ENCODE measurements at places on chromosomes 1 and 21.

GRCh38 chr1:202586871-202587270 is 123.4 kb downstream of the SYT2 start:
- DNase-seq, result no peak

GRCh38 chr1:200732438-200732837 is 6.3 kb upstream of the CAMSAP2 start:
- DNase-seq, result no peak

DNA sequence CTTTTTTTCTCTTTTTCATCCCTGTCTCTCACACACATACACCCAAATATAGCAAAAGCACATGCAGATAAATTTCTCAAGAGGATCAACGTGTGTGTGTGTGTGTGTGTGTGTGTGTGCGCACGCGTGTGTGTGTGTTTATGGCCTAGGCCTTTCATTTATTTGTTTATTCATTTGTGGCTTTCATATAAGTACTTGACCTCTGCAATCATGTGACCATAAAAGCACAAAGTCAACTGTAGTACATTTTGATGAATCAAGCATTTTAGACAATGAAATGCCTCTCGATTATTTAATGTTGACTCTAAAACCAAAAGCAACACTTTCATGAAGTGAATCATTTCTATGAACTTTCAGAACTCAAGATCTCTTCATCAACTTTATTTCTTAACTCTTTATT is 194.1 kb upstream of the ADGRL2 start:
- no peak for DNase-seq

DNA sequence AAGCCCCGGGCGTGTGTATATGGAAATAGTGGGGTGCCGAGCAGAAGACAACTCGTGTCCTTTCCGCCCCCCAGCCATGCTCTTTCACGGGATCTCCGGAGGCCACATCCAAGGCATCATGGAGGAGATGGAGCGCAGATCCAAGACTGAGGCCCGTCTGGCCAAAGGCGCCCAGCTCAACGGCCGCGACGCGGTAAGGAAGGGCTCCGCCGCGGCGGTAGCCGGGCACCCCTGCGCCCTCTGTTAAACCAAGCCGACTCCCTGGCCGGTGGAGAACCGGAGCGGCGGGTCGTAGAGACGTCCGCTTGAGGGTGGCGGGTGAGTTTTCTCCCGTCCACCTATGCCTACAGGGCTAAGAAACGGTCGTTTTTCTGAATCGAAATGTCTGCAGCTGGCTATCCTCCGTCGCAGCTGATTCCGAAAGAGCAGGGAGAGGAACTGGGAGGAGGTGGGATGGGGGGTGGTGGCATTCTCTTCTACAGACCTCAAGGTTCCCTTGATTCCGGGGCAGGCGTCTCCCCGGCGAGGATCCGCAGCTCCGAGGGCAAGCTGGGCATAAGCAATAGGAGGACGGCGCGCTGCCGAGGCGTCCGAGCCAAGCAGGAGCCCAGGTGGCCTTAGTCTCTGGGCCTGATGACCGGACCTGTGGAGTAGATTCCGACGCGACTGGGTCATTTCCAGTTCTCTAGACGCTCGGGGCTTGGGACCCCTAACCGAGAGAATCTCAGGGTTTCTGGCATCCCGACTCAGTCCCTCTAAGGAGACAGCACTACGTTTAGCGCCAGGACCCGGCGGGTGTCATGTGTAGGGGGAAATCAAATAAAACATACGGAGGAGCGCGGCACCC is 856 bp downstream of the LHX9 start:
- no peak for DNase-seq

- no peak for DNase-seq
These were observed 492.0 kb upstream of the RUNX1 start for GRCh38 chr21:35540950-35541638.

DNA sequence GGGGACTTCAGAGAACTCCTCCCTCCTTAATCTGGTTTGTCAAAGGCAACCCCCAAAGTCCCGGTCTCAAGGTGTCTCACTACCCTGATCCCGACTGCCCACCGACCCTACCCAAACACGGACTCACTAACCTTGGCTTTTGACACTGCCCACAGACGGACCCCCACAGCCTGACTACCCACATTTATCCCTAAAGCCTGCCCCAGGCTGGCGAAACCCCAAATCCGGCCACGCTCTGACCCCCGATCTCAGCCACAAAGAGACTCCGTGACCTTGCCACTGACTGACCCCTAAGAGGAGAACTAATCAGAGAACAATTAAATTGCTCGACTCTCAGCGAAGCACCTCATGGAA is 5.2 kb downstream of the ID3 start:
- no peak for DNase-seq

GRCh38 chr1:56836359-56836758 is 17.2 kb upstream of the FYB2 start:
- no peak for DNase-seq

GRCh38 chr1:40766017-40766416 is 17.6 kb upstream of the KCNQ4 start:
- DNase-seq, result no peak

DNA sequence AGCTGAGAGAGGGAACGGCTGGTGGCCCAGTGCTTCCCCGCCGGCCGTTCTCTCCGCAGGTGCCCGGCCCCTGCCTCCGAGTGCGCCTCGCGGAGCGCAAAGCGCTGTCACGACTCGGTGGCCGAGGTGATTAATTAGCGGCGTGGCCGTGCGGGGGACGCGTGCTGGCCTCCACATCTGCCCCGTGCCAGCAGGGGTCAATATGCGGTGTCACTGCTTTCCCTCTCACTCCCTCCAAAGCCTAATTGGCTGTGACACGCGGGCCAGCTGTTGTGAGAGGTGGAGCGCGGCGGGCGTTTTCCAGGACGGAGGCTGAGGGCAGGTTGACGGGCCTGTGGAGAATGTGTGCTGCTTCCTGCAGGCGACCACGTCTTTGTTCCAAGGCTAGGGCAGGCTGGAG is 239.0 kb downstream of the LMX1A start:
- DNase-seq, result no peak

GRCh38 chr1:235821361-235821981 is 45.2 kb downstream of the LYST start:
- no peak for DNase-seq

DNA sequence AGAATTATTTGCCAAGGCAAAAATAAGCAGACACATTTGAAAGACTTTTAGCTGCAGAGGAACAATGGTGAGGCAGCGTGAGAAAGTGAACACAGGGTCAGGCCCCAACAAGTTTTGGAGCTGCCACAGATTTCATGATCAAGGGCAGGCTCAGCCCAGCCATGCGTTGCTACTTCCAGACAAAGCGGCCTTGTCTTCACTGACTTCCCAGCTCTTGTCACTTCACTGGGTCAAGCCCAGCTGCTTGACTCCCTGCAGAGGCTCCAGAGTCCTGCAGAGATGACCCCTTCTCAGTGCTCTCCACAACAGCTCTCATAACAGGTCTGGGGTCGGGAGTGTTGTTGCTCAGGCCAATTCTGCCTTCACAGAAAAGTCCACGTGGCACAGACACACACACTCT is 35.8 kb downstream of the HHAT start:
- DNase-seq, result no peak

- DNase-seq, result no peak
These were observed 723.5 kb downstream of the LTN1 start for GRCh38 chr21:28269173-28269572.

GRCh38 chr1:81597720-81598426 is 202.9 kb upstream of the ADGRL2 start:
- no peak for DNase-seq

DNA sequence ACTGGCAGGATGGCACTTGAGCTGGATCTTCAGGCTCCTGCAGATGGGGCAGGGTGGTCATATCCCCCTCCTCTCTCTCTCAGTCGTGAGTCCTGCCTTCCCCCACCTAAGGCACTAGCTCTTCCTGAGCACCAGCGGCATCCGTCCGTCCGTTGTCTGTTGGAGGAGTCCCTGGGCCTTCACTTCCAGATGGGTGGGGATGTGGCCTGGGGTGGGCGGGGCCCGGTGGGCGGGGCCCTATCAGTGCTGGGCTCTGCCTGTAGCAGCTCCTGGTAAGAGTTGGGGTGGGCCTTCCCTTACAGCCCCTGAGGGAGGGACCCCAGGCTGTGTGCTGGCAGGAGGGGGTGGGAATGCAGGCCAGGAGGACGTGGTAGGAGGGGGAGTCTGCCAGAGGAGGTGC is 10.3 kb downstream of the LDLRAD2 start:
- no peak for DNase-seq

DNA sequence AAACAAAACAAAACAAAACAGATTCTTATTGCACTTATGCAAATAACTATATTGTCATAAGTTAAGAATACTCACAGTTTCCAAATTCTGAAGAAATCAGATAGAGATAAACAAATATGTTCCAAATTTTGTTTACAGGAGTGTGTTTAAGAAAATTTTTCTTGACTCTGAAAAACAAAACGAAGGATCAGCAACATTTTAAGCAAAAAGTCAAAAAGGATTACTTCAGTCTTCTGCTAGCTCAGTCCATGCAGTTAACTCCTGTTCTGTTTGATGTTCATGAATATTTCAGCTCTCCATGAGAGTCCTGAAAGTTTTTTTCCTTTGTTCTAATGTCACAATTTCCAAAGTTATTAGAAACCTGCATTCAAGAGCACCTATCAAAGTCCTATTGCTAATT is 33.2 kb upstream of the KLF18 start:
- DNase-seq, result no peak

DNA sequence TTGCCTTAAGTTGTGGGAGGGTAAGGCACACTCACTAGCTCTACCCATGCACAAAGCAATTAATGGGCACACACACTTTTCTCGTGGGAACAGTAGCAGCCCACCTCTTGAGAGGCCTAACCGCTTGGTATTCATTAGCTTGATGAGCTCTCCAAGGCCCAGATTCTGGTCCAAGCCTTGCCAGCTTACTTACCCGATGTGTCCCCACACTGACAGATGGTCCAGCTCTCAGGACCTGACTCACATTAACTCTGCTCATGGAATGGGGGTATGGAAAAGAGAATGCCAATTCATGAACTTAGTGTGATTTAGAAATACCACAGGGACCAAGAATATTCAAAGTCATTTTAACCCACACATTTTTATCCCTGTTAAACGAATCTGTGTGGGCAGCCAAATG is 106.8 kb upstream of the CACHD1 start:
- DNase-seq, result no peak
